Non-pigmented ciliary epithelial cell (primary cell): ENCODE measurements at places on chromosomes 13 and 19.

- DNase-seq, result no peak
Observed at GRCh38 chr13:55653497-55653896, 1487.2 kb upstream of the PRR20A start.

DNA sequence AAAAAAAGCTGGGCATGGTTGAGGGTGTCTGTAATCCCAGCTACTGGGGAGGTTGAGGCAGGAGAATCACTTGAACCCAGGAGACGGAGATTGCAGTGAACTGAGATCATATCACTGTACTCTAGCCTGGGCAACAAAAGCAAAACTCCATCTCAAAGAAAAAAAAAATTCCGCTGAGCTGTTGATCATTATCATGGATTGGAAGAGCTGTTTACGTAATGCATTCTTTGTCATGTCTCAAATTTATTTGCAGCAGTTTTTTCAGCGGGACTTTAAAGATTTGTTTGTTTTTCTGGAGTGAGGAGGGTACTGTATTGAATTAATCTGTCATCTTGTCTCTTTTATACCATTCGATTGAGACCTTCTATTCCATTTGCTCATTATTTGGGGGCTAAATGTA, 4.3 kb downstream of the NLRP5 start:
- DNase-seq, result no peak

DNA sequence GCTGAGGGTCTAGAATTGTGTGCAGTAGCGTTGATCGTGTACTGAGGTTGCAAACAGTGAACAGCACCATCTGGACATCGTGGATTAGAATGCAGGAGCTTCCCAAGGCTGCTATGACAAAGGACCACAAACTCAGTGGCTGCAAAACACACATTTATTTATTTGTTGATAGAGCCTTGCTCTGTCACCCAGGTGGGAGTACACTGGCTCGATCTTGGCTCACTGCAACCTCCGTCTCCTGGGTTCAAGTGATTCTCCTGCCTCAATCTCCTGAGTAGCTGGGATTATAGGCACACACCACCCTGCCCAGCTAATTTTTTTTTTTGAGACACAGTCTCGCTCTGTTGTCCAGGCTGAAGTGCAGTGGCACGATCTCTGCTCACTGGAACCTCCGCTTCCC, 2.3 kb upstream of the UHRF1 start:
- DNase-seq, result no peak

GRCh38 chr13:44867825-44868224, 121.4 kb downstream of the NUFIP1 start:
- DNase-seq, result no peak

DNA sequence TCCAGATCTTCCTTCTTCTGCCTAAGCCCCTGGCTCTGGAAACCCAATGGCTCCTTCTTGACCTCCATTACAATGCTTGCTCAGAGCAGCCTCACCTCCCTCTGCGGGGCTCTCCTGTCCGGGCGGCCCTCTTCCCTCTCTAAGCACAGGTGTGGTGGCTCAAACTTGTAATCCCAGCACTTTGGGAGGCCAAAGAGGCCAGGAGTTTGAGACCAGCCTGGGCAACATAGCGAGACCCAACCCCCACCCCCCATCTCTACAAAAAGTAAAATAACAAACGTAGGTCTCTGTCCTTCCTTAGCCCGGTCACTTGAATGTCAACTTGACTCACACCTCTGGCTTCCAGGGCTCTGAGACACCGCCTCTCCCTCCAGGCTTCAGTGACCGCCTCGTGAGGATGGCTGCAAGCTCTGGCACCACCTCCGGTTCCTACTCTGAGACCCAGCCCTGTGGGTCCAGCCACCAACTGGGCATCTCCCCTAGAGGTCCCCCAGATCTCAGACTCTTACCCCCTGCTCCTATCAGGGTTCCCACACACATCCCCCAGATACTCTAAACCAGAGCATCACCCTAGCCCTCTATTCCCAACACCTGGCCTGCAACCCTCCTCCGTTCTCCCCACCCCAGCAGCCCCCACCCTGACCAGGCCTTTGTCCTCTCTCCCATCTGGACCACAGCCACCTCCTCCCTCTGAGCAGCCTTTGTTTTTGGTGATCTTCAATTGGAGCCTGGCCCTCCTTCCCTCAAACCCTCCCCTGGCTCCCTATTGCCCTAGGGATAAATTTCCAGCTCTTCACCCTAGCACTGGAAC, 4.7 kb upstream of the TLE2 start:
- no peak for DNase-seq

GRCh38 chr13:83056269-83056668, 826.0 kb downstream of the SLITRK1 start:
- no peak for DNase-seq

DNA sequence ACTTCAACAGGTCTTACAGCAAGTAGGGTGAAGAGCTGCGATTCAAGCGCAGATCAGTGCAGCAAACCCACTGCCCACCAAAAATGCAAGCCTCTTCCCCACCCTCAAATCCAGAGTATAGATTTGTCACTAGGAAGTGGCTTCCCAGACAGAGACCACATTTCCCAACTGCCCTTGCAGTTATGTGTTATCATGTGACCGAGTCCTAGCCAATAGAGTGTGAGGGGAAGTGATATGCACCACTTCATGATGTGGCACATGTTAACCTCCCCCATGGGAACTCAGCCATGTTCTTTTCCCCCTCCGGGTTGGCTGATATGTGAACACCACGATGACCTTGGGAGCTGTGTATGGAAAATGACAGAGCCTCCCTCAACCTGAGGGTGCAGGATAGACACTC, 50.8 kb downstream of the MBD3L2B start:
- DNase-seq, result no peak

DNA sequence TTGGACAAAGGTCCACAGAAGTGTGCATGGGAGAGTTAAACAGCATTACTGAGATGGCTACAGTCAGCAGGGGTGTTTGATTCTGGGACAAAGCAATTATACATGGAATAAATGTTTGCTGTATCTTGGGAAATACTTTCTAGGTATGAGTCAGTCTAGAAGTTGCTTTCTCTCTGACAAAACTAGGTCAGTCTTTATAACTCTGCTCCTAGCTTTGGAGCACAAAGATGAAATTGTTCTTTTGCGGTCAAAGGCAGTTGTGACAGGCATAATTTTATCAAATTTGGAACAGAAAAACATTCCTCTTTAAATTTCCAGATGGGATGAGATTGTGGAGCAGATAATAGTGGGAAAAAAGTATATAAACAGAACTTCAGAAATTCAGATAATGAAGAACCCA, 1045.4 kb upstream of the MIR17HG start:
- peak; percentile 36 for DNase-seq
